ENCODE measurements at places on chromosomes 3 and 15. TPM values are rescaled to one million over a fixed set of nuclear protein-coding genes. Genes with fewer than 3 reads are reported as not detected.

Gene PAQR5
- total RNA-seq = 10.5 TPM

Gene GOLGA6L7
- total RNA-seq = not detected

Gene SKOR1
- not detected for total RNA-seq

GRCh38 chr3:54188176-54188791 lies 65.9 kb downstream of the CACNA2D3 start:
- H3K27ac ChIP-seq = no peak overlapping the region
- no peaks in the 10 kb centered on the region for H3K4me1 ChIP-seq
- no peak overlapping the region for H3K4me3 ChIP-seq
- no peaks in the 10 kb centered on the region for H3K36me3 ChIP-seq
- DNase-seq = no peak

DNA sequence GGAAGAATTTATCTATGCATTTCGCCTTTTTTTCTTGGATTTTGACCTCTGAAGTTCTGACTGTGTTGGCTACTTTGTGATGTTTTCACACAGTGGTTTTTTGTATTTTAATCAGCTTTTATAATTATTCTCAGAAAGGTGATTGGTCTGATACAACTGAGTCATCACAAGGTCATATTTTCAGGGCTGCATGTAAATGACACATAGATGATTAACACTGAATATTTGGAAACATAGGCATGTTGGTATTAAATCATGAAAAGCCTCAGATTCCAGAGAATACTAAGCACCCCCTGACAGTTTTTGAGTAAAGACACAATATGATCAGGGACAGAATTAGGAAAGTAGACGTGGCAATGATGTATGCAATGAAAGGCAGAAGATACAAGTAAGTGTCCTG lies 175.5 kb upstream of the SLCO3A1 start:
- H3K27ac ChIP-seq = no peak overlapping the region
- no peaks in the 10 kb centered on the region for H3K27me3 ChIP-seq
- no peaks in the 10 kb centered on the region for H3K36me3 ChIP-seq
- H3K4me3 ChIP-seq = no peak overlapping the region

- H3K36me3 ChIP-seq = no peaks in the 10 kb centered on the region
- H3K27me3 ChIP-seq = no peaks in the 10 kb centered on the region
- no peak for DNase-seq
Measured at GRCh38 chr3:155656466-155656865, 88.4 kb downstream of the PLCH1 start.

- DNase-seq = peak; percentile 55
- no peak overlapping the region for H3K27ac ChIP-seq
- H3K4me1 ChIP-seq = no peaks in the 10 kb centered on the region
- no peaks in the 10 kb centered on the region for H3K36me3 ChIP-seq
- H3K27me3 ChIP-seq = no peaks in the 10 kb centered on the region
- peak overlapping the region; percentile 31 for H3K4me3 ChIP-seq
Measured at GRCh38 chr3:190811775-190812480, 50.6 kb downstream of the GMNC start.

DNA sequence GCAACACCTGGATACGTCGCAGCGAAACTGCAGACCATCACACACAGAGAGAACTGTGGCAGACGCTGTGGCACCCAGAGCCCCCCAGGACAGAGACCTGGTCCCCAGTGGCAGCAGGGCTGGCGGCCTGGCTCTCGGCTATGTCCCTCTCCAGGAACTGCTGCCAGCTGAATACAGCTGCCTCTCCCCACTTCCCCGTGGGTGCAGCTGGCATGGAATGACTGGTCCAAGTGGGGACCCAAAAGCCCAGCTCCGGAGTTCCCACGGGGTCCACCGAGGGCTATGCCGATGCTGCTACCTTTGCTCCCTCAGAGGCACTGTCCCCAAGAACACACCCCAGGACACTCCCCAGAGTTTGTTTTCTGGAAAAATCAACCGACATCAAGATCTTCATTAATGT lies 67.8 kb upstream of the GATA2 start:
- H3K4me1 ChIP-seq = no peaks in the 10 kb centered on the region
- no peaks in the 10 kb centered on the region for H3K27me3 ChIP-seq
- H3K4me3 ChIP-seq = no peak overlapping the region
- DNase-seq = no peak
- H3K27ac ChIP-seq = no peak overlapping the region
- no peaks in the 10 kb centered on the region for H3K36me3 ChIP-seq

DNA sequence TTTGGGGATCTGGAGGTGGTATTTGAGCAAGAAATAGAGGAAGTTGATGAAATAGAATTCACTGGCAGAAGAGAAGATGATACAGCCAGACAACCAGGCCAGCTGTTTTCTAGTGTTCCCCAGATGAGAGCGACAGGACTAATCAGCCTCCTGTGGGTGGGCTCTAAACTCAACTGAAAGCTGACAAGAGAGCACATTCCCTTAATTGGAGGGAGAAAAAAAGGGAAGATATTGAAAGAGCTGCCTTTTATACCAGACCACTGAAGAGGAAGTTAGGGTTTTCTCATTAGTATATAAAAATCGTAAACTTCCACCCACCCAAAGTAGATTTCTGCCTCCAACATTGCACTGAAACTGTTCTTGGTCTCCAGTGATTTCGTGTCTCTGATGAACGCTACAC lies 6.5 kb upstream of the TM4SF19 start:
- H3K4me3 ChIP-seq = no peak overlapping the region
- no peaks in the 10 kb centered on the region for H3K27me3 ChIP-seq
- H3K36me3 ChIP-seq = peaks cover 4% of the 10 kb centered on the region

- H3K36me3 ChIP-seq = no peaks in the 10 kb centered on the region
- no peak overlapping the region for H3K27ac ChIP-seq
- DNase-seq = no peak
- H3K4me1 ChIP-seq = peaks cover 8% of the 10 kb centered on the region
Measured at GRCh38 chr15:69954666-69955065, 143.1 kb downstream of the TLE3 start.

Measured in SJSA1 (cell line).